ENCODE measurements at places on chromosomes 12 and 14.

DNA sequence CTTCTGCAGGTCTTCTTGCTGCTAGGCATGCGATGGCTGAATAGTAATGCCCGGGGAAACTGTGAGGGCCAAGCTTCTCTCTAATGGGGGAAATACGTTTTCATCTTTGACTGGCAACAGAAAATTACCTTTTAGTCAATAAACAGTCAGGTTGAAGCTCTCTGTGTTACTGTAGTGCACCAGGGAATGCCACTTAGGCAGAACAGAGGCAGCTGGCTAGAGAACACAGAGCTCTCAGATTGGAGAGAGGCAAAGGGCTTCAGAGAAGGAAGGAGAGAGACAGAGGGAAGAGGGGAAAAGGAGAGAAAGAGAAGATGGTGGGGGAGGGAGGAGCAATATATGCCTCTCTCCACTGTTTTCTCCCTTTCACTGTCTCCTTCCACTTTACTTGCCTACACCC is 6.7 kb downstream of the HSD17B6 start:
- DNase-seq = no peak

DNA sequence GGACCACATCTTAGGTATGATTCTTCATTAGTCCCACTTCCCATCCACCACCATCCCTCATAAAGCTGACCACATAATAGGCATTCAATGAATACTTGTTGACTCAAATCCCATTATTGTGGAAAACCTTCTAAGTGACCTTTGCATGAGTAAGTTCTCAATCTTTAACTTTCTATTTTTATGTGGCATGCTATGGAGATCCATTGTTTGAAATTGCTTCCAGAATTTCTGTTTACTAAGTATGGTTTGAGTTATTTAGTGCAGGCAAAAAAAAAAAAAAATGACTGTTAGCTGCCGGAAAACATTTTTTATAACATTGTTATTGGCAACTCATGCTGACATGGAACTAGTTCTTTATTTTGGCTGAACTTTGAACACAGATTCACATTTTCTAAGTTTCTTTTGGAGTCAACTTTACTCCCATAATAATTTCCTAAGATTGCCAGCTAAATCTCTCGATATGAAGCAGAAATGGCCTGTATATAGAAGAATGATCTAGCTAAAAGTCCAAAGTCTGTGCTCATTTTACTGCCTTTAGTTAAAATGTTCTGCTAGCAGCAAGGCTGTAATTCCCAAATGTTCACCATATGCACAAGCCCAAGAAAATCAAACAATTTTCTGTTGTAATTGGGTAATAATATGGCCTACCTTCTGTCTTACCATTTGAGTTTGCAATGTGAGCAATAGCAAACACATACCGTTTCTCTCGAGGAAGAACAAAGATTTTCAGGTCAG is 77.9 kb downstream of the PTGER2 start:
- DNase-seq = no peak

GRCh38 chr14:105901226-105901625 is 374.8 kb downstream of the TMEM121 start:
- no peak for DNase-seq

DNA sequence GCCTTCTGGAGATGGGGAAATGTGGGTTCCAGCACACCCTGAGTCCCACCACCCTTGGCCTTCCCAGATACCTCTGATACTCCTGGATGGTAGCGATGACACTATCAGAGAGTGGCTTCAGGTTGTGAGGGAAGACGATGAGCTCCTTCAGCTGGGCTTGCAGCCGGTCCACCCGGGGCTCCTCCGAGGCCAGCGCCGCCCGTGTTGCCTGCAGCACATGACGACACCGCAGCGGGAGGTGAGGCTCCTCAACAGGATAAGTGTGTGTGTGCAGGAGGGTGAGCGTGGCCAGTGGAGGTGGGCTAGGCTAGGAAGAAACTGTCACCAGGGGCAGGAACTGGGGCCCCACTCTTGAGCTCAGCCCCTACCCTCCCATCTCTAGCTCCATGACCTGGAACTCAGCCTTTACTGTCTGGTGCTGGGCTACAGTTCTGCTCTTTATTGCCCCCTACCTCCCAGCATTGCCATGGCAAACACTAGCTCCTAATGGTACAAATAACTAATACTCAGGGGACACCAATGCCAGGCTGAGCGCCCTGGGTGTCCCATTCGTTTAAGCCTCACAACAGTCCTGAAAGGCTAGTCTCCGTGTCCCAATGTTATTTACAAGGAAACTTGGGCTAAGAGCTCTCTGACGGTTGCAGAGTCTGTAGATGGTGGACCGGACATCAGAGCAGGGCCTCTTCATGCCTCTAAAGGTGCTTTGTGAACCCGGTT is 64.1 kb downstream of the SYNE3 start:
- no peak for DNase-seq

DNA sequence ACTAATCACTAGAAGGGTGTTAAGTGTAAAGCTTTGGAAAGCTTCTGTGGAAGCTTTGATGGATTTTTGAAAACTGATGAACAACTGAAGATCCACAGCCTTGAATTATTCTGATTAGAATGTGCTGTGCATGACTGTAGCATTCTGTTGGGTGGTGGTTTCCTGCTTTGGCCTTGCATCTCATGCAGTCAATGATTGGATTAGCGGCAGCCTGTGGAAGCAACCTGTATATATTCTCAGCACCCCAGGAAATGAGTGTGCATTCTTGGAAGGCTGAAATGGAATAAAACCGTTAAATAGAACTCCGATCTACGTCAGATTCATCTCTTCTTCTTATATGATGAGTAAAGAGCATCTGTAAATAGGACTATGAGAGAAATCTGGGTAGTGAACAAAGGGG is 120.2 kb downstream of the SLC16A7 start:
- no peak for DNase-seq

DNA sequence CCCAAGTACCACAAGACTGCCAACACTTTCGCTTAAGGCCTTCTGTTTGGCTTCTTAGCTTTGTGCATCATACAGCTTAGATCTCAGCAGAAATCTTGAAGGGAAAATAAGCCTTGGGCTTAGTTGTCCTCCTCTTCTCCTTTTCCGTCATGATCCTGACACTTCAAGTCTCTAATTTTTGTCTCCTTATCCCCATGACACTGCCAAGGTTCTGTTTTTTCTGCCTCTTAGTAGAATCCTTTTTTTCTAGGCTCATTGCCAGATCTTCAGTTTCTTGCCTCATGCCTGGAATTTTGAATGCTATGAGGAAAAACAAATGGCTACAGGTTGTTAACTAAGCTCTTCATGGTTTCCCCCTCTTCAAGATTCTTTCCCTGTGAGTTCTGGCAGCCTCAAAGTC is 450.4 kb downstream of the LRFN5 start:
- no peak for DNase-seq

DNA sequence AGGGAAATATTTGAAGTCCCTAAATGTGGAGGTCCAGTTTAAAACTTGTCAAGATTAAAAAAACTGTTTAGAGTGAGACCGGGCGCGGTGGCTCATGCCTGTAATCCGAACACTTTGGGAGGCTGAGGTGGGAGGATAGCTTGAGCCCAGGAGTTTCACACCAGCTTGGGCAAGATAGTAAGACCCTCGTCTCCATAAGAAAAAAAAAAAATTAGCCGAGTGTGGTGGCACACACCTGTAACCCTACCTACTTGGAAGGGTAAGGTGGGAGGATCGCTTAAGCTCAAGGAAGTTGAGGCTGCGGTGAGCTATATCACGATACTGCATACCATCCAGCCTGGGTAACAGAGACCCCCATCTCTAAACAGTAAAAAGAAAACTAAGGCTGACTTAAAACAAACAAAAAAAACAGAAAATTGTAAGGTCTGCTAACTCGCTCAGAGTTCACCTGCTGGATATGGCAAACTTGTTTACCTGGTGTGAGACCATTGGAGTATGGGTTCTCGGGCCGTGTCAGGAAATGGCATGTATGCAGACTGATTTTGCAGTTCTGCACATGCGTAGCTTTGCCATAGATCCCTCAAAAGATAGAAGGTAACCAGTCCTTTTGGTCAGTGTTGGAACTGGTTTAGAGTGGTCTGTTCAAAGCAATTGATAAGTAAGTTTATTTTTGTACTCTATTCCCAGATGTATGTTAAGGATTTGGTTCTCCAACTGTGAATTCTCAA is 2.1 kb downstream of the RNF10 start:
- no peak for DNase-seq

GRCh38 chr14:51400139-51400538 is 160.1 kb downstream of the TMX1 start:
- DNase-seq = no peak

All from NCI-H2081 treated with DMSO at 0.1 percent for 48 hours (cell line).